ENCODE measurements at places on chromosomes 4 and X.

DNA sequence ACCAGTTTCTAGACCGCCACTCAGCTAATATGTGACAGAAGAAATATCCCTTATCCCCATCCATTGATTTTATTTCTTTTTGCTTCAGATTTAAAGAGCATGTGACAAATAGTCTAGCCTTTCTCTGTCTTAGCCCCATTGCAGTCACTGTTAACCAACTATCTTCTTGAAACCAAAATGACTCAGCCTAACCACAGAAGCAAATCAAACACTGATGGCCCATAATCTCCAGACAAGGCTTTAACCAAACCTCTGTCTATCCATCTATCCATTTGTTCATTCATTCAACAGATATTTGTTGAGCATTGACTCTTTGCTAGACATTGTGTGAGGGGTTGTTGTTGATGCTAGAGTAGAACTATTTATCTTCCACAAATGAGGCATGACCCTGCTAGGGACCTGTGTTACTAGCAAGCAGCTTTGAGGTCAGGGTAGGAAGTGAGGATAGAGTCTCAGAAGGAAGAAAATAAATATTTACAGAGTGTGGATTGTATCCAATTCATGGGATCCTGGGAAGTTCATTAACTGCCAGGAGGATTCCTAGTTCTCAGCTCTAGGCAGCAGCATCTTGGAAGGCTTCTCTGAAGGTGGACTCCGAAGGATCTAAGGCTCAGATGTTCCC is 22.5 kb downstream of the HNRNPH2 start:
- no peak for DNase-seq

GRCh38 chrX:37599729-37600128 is 28.3 kb downstream of the LANCL3 start:
- no peak for DNase-seq

GRCh38 chrX:84469226-84469625 is 33.0 kb downstream of the HDX start:
- no peak for DNase-seq

DNA sequence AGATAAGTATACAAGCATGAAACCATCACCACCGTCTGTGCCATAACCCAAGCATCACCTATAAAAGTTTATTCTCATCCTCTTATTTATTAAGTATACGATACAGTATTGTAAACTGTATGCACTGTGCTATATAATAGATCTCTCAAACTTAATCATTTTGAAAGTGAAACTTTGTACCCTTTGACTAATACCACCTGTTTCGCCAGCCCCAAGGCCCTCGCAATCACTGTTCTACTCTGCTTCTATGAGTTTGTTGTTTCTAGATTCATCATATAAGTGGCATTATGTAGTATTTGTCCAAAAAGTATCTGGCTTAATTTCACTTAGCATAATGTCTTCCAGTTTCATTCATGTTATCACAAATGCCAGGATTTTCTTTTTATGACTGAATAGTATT is 72.1 kb upstream of the DOCK11 start:
- DNase-seq: no peak

GRCh38 chr4:175054980-175055379 is 136.8 kb downstream of the ADAM29 start:
- DNase-seq: no peak

- DNase-seq: no peak
Measured at GRCh38 chrX:323721-324628, 5.4 kb upstream of the GTPBP6 start.

DNA sequence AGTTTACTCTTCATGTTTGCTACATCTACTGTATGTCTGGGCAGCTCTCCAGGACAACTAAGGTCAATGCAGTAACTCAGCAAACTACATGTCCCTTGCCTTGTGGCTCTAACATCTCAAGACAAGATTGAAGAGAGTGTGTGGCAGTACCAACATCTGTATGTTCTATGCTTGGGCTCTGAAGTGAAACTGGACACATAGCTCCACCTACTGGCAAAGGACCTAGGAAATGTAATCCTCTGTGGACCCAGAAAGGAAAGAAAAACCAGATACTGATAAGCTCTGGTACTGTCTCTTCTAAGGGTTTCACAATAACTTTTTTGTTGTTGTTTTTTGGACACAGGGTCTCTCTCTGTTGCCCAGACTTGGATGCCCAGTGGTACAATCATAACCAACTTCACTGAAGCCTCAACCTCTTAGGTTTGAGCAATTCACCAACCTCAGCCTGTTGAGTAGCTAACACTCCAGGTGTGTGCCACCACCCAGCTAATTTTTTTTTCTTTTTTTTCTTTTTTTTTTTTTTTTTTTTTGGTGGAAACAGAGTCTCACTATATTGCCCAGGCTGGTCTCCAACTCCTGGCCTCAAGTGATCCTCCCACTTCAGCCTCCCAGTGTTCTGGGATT is 64.1 kb downstream of the QDPR start:
- no peak for DNase-seq

DNA sequence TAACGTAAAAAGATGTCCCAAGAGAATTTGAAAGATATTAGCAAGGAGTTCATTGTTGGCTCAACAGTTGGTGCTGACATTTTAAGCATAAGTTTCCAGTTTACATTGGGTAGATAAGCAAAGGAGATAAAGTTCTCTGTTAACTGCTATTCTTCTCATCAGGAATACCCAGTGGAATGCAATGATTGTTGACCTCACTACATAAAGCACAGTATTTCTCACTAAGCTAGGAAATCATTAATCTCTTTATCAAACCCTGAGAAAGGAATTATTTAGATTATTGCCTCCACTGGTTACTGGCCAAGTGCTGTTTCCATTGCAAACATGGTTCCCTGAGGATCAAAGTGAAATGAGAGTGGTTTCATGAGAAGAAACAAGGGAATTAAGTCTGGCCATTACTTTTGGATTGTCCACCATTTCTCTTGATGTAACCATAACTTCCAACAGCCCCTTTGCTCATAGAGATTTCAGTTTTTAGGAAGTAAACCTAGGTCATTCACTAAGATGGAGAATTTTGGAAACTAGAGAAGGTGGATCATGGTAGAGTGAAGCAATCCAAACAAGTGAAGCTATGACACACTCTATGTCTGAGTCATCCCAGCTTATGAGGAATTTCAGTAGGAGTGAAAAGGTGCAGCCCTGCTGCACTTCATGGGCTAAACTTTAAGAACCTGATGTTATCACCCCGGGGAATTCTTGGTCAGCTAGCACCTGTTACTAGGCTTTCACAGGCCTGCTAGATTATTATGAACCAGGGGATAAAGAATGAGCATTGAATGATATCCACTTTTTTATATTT is 163.4 kb downstream of the AREG start:
- no peak for DNase-seq

DNA sequence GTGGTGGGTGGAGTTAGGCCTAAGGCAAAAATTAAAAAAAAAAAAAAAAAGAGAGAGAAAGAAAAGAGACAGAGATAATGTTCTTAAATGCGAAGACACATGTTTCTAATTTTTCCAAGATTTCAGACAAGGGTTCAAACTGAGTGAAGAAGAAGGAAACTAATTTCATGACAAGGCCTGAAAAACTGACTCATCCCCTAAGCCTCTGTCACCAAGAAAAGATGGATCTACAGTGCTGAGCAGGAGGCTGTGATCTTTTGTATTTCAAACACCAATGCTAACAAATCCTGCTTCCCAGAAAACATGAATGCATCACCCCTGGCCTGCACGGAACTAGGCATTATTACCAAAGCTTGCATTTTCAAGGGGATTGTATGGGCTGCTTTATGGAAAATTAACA is 75.3 kb downstream of the PPARGC1A start:
- no peak for DNase-seq

- DNase-seq: no peak
Measured at GRCh38 chr4:142413485-142413884, 432.6 kb downstream of the INPP4B start.

GRCh38 chrX:13752646-13753045 is 18.1 kb downstream of the OFD1 start:
- DNase-seq: no peak

- DNase-seq: no peak
Measured at GRCh38 chrX:35380808-35381700, 417.1 kb upstream of the MAGEB16 start.

DNA sequence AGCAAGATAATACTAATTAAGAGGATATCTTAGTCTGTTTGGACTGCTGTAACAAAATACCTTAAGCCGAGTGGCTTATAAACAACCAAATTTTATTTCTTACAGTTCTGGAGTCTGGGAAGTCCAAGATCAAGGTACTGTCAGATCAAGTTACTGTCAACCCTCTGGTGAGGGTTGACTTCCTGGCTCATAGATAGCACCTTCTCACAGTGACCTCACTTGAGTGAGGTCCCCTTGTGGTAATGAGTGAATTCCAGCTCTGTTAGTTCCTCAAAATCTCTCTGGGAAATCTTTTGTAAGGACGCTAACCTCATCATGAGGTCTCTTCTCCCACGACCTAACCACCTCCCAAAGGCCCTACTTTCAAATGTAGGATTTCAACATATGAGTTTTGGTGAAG is 36.9 kb upstream of the ADGRA3 start:
- no peak for DNase-seq

DNA sequence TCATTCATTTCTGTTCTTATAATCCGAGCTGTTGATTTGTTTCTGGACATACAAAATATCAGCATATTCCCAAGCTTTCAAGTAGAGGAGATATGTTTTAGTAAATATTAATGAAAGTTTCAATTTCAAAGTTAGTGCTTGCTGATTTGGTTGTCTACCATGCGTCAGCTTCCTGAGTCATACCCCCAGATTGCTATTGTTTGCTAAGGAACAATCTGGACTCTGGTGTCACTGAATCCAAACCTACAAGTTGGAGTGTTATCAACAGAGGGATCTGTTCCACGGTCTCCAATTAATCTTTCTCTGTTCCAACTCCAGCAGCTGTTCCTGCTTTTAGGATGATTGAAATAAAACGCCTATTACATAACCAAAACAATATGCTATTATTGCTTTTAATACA is 96.1 kb upstream of the FAM9A start:
- no peak for DNase-seq

- no peak for DNase-seq
Measured at GRCh38 chrX:70476934-70477733, 32.5 kb downstream of the DLG3 start.

GRCh38 chr4:13521047-13521446 is 23.3 kb downstream of the NKX3-2 start:
- no peak for DNase-seq

- DNase-seq: no peak
Measured at GRCh38 chr4:155761916-155762315, 3.1 kb downstream of the GUCY1B1 start.

GRCh38 chrX:154355094-154355775 is 19.2 kb downstream of the FLNA start:
- DNase-seq: no peak

DNA sequence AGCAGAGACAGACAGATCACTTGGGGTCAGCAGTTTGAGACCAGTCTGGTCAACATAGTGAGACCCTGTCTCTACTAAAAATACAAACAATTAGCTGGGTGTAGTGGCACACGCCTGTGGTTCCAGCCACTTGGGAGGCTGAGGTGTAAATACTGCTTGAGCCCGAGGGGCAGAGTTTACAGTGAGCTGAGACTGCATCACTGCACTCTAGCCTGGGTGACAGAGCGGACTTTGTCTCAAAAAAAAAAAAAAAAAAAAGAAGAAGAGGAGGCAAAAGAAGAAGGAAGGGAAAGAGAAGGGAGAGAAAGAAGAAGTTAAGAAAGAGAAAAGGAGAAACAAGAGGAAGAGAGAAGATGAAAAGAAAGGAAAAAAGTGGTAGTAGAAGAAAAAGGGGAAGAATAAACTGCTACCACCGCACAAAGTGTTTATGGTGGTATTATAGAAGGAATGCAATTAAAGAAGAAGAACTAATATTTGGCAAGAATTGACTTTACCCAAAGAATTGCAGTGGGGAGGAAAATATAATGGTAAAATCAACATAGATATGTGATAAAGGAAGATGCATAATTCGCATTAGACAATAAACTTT is 19.6 kb upstream of the NSUN7 start:
- DNase-seq: no peak

DNA sequence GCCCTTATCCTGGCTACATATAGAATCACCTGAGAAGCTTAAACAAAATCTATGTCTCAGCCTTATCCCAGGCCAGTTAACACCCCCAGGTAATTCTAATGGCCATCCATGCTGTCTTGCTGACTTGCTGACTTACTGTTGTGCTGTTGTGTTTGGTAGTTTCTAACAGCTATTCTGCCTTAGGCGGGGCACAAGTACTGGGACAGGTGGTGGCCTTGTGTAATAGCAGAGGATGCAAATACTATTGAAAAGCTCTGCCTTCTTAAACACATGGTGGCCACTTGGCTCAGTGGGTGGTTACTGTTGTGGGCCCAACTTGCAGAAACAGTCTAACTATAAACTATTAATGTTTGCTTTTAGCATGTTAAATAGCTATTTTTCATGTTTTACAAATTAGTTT is 56.2 kb downstream of the CDS1 start:
- DNase-seq: no peak

DNA sequence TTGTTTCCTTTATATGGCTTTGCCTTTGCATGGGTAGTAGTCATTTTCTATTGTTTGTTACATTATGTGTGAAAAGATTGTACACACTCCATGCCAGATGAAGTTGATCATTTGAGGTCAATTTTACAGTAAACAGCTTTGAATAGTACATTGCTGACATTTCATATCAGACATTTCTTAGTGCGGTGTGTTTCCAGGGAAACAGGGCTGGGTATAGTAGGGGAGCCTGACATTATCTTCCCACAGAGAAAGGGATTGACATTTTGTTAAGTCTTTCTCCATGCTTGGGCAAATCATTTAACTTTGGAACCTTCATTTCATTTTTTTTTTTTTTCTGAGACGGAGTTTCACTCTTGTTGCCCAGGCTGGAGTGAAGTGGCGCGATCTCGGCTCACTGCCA is 5.0 kb downstream of the FUNDC2 start:
- no peak for DNase-seq

DNA sequence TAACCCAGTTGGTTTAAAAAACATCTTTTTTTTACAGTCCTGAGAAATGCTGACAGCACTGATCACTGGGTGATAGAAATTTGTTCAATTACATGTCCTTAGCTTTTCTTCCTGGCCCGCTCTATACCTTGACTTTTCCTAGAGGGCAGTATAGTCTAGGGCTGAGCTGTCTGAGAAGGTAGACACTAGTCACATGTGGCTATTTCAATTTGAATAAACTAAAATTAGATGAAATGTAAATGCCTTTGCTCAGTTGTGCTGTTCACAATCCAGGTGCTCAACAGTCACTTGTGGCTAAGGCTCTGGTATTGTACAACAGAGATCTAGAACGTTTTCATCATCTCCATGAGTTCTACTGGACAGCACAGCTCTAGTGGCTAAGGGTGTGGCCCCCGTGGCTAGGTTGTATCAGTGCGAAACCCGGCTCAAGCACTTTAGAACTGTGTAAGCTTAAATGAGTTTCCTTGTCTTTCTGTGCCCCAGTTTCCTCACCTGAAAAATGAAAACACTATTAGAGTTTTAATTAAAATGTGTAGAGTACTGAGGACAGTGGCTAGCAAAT is 111.6 kb upstream of the WDR17 start:
- DNase-seq: no peak

- no peak for DNase-seq
Measured at GRCh38 chr4:111639876-111640275, 505.4 kb upstream of the FAM241A start.

- DNase-seq: no peak
Measured at GRCh38 chr4:148980782-148981480, 538.7 kb upstream of the NR3C2 start.
